Stimulated activated CD4-positive, alpha-beta T cell treated with anti-CD3 and anti-CD28 coated beads, Interleukin-4, amount 100 ng/mL, for 24 hours (primary cell): ENCODE measurements at places on chromosomes 6 and 20.

DNA sequence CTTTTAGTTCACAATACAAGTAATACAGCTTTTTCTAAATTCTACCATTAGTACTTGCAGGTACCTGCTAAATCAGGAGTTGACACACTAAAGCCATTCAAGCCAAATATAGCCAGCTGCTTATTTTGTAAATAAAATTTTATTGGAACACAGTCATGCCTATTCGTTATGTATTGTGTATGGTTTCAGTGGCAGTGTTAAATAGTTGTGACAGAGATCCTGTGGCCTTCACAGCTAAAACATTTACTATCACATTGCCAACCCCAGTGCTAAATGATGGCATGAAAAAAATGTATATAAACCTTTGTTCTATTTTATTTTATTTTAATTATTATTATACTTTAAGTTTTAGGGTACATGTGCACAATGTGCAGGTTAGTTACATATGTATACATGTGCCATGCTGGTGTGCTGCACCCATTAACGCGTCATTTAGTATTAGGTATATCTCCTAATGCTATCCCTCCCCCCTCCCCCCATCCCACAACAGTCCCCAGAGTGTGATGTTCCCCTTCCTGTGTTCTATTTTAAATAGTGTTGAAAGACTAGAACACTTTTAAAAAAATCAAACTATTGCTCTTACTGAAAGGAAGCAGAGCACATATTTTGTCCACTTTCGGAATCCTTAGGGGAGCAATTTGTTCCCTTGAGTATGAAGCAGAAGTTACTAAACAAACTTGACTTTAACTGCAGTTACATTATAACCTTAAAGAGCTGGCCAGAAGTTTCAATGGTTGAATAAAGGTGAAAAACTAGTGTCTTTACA, 115.7 kb downstream of the PRIM2 start:
- no peak for DNase-seq

GRCh38 chr20:9022376-9022775, 46.5 kb upstream of the PLCB4 start:
- no peak for DNase-seq

GRCh38 chr6:36033935-36034334, 6.3 kb downstream of the MAPK14 start:
- DNase-seq, result peak; percentile 53

DNA sequence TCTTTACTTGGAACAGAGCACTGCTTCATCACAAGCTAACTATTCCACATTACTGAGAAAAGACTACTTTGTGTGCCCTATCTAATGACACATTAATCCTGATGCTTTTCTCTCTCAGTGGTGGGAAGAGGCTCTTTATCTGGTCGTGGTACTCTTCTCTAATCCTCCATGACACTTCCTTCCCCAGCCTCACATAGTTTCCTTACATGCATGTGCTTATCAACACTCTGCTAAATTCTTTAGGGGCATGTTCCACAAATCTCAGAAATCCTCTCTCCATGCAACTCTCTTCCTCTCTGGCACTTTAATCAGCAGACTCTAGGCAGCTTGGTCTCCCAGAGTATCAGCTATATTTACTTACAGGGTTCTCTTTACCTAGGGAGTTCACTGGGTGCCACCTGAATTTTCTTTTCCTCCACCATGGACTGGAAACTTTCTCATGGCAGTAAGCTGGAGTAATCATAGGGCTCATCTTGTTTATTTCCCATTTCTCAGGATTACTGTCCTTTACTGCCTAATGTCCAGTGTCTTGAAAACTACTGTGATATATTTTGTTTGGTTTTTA, 27.0 kb upstream of the SLC22A2 start:
- no peak for DNase-seq

DNA sequence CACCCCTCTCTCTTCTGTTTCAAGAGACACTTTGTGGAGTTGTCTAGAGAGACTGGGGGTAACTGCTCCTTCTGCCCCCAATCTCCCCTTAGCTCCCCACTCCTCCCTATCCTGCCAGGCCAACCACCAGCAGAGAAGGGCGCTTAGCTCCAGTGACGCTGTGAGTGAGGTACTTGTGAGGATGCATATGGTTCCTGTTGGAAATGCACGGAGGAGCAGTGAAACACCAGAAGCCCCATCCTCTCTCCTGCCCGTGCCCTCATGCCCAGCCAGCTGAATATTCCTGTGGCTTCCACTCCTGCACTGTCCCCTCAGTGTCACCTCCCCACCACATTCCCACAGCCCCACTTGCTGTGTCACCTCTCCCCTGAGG, 11.9 kb downstream of the NT5E start:
- DNase-seq, result no peak

DNA sequence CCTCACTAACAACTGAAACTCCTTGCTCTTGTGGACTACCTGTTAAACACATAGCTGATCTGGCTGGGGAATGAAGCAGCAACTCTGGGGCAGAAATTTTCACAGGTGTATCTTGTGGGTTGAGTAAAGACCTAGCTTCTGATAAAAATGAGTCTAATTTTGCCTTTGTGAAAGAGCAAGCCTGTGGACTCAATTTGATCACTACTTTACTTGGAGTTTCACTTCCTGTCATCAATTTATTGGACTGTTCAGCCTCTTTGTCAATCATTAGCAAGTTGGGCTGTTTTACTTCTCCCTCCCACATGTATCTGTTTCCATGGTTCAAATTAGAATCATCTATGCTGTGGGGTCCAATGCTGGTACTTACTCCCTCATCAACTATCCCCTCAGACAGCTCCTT, 29.6 kb upstream of the CRIP3 start:
- DNase-seq, result no peak

DNA sequence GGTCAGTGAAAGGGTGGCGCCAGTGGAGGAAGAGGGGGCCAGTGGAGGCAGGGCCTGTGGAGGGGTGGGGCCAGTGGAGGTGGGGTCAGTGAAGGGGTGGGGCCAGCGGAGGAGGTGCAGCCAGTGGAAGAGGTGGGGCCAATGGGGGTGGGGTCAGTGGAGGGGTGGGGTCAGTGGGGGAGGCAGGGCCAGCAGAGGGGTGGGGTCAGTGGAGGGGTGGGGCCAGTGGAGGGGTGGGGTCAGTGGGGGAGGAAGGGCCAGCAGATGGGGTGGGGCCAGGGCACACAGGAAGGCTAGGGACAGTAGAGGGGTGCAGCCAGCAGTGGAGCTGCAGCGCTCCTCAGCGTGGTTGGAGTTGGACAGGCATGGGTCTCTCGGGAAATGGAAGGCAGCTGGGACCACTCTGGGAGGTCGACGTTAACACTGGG, 18.7 kb downstream of the ADRM1 start:
- DNase-seq, result no peak

DNA sequence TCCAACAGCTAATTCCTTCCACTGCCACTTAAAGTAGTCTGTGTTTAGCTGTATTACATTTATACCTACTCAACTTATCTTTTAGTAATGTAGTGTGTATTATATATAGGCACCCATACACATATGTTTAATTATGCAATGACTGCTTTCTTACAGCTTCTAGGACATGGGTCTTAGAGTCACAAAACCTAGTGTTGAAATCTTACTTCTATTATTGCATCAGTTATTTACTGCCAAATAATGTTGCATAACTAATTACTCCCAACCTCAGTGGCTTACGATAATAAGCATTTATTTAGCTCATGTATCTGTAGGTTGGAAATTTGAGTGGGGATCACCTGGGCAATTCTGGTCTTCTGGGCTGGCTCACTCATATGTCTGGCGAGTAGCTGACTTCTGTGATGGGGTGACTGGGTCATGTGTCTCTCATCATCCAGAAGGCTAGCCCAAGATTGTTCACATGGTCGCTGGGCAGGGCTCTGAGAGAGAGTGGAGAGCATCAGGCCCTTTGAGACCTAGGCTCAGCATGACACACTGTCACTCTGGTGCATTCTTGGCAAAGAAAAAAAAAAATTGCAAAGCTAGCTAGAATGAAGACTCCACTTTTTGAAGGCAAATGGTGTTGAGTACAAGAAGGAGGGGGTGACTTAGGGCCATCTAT, 187.0 kb downstream of the PLCB1 start:
- DNase-seq, result no peak

- peak; percentile 59 for DNase-seq
Observed at GRCh38 chr6:154605178-154605881, 94.8 kb upstream of the CNKSR3 start.

DNA sequence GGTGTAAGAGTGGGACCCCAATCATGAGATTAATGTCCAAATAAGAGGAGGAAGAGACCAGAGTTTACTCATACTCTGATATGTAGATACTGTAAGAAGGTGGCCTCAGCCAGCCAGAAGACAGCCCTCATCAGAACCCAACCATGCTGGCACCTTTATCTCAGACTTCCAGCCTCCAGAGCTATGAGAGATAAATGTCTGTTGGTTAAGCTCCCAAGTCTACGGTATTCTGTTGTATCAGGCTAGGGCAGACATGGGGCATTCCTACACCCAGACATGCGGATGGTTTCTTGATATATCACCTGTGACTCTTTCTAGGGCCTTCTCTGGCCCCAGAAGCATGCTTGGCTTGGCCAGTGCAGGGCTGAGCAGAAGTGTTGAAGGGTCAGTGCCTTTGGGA, 247.4 kb upstream of the RIN2 start:
- DNase-seq, result no peak

GRCh38 chr20:57667924-57668782, 41.7 kb downstream of the PMEPA1 start:
- no peak for DNase-seq

GRCh38 chr6:26089272-26089671, 2.0 kb downstream of the HFE start:
- no peak for DNase-seq

DNA sequence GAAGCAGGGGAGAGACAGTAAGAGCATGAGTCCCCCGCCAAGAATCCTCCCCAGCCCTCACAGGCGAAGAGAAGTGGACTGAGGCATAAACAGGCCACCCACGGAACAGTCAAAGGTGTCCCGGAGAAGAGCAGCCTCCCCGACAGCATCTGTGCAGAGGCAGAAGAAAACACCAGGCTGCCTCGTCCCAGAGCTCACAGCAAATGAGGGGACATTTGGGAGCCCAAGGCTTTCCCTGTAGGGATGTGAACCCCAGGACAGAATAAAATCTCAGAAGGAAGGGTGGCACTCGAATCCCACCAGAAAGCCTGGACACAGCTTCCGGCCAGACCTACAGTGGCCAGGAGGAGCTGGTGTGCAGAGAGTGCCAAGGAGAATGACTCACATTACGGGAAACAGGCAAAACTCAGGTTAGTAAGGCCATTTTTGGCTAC, 90.4 kb downstream of the DLL1 start:
- DNase-seq, result no peak
